Stimulated activated CD8-positive, alpha-beta memory T cell treated with anti-CD3 and anti-CD28 coated beads, Interleukin-2, amount 100 ng/mL, for 1 hour (primary cell): ENCODE measurements at places on chromosomes 7 and 10.

DNA sequence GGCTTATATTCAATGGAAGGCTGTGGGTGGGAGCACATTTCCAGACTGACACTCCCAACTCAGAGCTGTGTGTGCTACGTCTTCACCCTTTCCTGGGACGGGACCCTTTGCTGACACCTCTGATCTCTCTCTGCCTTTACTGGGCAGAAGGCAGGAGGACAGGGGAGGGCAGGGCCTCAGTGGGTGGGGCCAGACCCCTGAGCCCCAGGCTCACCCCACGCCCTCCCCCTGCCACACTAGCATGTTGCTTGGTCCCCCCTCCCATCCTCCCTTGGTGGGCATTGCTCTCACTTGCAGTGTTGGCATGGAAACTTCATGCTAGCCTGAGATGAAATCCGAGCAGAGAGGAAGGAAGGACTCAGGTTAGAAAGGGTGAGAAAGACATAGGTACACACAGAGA lies 18.4 kb downstream of the TMEM273 start:
- DNase-seq: no peak

DNA sequence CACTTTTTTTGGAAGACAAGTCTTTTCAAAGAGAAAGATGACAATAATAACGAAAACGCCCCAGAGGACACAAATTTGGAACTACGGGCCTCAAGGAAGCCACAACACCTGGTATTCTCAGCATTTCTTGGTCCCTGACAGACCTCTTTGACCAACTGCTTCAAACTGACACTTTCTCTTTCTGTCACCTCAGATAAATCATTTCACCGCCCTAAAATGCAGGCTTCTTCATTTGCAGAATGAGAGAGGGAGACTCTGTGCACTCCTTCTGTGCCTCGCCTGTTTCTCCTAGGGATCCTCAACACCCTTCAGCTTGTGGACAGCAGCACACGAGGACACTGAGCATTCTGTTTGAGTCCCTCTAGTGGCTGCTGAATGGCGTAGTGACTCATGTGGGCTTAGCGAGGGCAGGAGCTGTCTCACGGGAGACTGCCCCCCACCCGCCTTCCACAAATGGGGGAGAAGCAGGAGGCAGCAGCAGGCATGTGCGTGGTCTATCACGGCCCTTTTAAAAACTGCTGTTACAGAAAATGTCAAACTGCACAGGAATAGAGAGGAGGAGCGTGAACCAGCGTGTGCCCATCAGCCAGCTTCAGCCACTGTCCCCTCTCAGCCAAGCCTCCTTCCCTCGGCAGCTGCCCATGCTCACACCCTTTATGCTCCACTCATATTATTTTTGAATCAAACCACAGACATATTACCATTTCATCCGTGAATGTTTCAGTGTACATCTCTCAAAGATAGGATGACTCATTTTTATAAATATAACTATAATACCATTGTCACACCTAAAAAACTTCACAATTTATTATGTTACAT lies 41.4 kb downstream of the GSDME start:
- no peak for DNase-seq

DNA sequence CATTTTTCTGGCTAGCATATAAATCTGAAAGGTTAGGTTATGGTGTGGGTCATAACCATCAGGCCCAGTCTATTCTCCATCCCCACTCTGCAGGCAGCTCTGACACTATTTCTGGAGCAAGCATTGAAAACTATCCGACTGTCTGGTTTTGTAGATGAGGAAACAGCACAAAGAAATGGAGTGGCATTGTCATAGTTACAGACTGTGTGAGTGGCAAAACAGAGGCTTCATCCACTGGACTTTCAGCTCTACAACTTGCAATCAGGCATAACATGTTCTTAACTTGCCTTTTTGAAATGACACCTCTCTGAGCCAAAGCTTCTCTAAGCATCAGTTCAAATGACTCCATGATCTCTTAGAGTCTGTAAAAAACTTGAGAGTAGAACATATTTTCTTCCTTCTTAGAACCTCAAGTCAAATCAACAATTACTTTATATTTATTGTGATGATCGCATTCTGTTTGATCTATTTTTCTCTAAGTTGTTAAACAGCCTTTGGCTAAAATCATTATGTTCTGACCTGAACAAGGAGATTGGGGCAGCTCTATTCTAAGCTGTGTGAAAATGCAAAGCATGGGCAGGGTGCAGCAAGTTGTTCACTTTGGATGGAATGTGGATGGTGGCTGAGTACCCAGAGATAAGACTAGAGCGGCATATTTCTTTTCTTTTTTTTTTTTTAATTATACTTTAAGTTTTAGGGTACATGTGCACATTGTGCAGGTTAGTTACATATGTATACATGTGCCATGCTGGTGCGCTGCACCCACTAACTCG lies 68.5 kb downstream of the LRRC4 start:
- no peak for DNase-seq

- DNase-seq: no peak
Measured at GRCh38 chr10:78875331-78875877, 193.4 kb upstream of the ZMIZ1 start.

DNA sequence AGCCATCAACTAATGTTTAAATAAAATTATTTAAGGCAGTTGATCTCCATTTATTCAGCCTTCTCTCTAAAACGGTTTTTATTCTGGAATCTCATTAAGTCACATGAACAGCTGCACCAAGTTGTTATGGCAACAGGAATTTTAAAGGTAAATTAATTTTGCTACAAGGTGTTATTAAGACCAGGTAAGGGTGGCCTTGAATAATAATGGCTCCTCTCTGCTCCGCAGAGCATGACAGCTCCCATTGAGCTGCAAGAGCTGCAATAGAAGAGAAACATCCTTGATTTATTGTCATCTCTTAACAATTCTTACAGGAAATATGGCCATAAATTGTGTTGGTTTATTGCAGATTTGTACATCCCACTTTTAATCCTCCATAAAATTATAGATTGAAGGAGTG lies 165.8 kb downstream of the KLF6 start:
- DNase-seq: no peak

DNA sequence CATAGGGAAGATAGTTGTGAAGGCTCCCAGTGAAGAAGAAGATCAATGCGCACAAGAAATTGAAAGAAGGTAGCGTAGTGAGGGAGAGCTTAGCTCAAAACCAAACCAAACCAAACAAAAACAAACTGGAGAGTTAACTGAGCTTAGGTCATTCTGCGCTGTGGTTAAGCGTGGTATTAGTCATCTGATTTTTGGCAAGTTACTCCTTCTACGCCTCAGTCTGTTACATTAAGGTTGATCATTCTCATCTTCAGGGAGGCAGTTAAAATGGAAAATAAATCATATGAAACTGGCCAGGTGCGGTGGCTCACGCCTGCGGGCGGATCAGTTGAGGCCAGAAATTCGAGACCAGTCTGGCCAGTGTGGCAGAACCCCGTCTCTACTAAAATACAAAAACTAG lies 259.7 kb downstream of the EXOC4 start:
- DNase-seq: no peak

DNA sequence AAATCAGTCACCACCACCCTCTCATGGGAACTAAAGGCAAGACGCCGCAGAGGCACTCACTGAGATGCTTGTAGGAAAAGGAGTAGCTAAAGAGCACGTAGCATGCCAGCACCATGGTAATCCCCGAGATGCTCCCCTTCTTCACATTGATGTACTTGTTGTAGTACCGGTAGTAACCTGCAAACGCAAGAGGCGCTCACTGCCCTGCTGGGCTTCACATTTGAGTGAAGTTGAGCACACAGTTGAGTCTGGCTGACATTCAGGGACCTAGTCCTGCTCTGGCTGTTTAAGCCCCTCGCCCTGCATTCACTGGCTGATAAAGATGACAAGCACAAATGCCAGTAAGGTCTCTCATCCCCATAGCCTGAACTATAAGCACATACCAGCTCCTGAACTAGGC lies 6.9 kb downstream of the ATP5MF start:
- no peak for DNase-seq

DNA sequence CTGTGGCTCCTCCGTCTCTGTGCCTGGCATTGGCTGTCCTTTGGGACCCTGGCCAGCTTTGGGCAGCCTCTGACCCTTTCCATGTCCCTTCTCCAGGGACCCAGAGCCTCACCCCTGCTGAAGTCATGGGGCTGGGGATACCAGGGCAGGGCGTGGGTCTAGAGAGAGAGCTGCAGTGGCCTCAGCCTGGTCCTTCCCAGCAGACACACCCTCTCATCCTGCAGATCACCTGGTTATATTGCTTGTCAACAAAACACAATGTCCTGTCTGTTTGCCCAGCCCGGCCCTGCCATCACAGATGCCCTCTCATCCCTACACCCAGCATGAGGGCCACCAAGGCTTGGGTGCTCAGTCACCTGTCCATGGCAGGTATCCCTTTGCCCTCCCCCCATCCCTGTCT lies 1.8 kb downstream of the MUC17 start:
- no peak for DNase-seq

GRCh38 chr7:14954035-14954434 lies 51.5 kb upstream of the DGKB start:
- no peak for DNase-seq

- DNase-seq: no peak
Measured at GRCh38 chr10:48529331-48529730, 75.5 kb downstream of the ARHGAP22 start.

DNA sequence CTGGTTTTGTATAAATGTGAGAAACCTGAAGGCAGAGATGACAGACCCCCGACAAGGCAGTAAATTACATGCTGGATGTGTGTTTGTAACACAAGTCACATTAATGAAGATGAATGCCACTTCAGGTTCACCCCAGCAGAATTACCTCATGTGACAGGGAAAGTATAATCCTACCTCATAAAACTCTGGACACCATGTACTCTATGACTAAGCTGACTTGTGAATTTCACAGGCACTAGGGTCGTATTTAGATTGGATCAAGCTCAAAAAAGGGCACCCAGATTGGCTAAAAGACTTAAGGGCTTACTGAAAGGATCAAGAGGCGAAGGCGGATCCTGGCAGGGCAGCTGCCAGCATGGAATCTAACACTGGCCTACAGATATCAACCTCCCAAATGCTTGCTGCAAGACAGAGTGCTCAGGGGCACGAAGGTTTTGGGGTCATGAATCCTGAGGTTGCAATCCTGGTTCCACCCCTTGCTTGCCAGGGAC lies 161.4 kb downstream of the PIP4K2A start:
- DNase-seq: no peak

GRCh38 chr10:74451127-74451829 lies 300.3 kb downstream of the ADK start:
- no peak for DNase-seq

DNA sequence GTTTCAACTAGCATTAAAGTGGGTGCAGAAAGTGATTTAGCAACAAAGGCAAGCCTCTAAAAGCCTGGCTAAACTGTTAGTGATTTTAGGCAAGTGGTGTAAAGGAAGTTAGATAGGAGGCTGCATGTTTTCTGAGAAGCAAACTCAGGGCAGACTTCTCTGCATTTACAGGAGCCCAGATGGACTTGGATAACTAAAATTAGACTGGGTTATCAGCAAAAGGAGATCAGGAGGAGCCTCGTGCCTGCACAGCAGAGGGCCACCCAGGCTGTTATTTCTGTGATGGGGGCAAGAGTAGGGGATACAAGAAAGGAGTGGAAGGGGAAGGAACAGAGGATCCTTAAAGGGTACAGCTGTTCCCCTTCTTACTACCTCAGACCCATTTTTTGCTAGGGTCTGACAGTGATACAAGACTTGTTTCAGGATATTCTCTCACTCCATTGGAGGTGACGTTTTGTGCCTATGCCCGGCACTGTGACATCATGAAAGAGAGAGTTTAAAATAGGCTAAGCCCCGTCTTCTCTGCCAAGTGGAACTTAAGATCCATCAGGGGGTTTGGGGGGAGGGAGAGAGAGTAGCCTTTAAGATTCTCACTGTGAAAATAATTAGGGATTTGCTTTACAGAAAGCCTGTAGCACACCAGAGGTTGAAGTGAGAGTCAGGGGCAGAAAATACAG lies 49.6 kb upstream of the PDCD4 start:
- DNase-seq: no peak

- DNase-seq: no peak
Measured at GRCh38 chr7:53812135-53812534, 730.0 kb upstream of the VSTM2A start.

DNA sequence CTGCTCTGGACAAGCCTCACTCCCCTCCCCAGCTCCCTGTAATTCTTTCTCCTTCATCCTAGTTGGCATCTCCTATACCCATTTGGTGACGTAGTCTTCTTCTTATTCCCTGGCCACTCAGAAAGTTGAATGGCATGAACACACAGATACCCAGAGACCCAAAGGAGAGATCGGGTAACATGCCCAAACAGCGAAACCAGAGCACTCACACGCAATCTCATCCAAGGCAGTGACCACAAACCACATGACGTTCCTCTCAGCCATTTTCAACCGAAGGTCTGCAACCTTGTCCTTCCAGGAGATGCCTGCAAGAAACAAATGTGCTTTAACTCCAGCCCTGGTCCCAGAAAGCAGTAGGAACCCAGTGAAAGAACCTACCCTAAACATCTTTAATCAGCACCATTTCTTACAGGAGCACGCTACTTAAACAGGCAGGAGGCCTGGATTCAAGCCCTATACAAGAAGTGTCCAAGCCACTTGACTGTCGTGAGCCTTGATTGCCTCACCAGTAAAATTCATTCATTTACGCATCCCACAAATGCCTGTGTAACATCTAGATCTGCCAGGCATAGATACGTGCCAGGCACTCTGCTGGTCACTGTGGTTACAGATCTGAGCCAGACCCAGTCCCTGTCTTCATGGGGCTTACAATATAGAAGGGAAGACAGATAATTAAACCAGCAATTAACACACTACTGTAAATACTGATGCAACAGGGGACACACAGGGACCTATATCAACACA lies 37.1 kb downstream of the XPNPEP1 start:
- DNase-seq: no peak

DNA sequence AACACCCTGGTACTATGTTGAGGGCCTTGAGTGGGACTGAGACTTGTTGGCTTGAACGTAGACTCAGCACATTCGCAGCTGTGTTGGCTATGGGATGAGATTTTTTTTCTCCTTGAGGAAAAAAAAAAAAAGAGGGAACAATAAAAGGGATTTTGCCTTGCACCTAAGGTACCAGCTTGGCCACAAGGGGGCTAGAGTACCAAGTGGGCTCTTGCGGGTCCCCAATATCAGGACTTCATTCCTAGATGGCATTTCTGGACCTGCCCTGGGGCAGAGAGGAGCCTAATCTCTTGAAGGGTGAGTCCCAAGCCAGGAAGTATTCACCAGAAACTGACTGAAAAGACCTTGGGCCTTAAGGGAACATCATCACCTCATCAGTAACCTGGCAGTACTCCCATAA lies 1083.6 kb upstream of the PHF14 start:
- no peak for DNase-seq

GRCh38 chr10:50528206-50528605 lies 95.5 kb downstream of the SGMS1 start:
- DNase-seq: no peak

GRCh38 chr10:51879238-51879637 lies 179.8 kb upstream of the CSTF2T start:
- DNase-seq: no peak

- no peak for DNase-seq
Measured at GRCh38 chr10:102413806-102414561, 4.6 kb downstream of the PSD start.

DNA sequence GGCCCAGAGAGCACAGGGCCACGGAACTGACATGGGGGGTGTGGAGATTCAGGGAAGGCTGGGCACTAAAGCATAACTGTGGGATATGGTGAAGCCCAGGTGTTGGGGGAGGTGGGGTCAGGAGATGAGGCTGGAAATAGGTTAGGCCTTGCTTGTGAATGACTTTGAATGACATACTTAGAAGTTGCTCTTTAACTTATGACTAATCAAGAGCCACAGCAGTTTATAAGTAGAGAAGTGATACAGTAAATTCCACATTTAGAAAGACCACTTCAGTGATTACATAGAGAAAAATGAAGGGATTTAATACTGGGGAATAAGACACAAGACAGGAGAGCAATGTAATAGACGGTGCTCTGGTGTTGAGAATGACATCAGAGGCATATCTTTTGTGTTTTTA lies 120.8 kb upstream of the SEC61G start:
- no peak for DNase-seq
